Brain microvascular endothelial cell (primary cell): ENCODE measurements at places on chromosomes 6 and 20.

- DNase-seq, result no peak
These were observed 1372.7 kb upstream of the CITED2 start for GRCh38 chr6:140747114-140747513.

DNA sequence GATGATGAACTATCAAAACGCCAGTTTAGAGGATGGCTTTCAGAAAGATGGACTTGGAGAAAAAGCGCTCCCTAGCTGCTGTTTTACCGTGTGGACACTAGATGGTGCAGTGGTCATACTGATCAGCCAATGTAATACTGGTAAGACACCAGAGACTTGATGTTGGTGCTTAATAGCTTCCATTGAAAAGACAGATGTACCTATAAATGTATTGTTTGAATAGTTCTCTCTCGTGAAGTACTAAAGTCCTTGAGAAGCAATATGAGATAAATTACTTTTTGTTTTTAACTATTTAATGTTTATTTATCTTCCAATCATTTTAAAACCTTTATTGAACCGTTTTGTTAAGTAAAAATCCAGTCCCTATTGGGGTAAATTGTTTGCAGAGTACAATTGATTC, 63.9 kb upstream of the FUCA2 start:
- DNase-seq, result peak; percentile 76

GRCh38 chr6:138454981-138455706, 44.1 kb downstream of the NHSL1 start:
- no peak for DNase-seq

- DNase-seq, result no peak
These were observed 10.6 kb downstream of the PCIF1 start for GRCh38 chr20:45944965-45945677.

DNA sequence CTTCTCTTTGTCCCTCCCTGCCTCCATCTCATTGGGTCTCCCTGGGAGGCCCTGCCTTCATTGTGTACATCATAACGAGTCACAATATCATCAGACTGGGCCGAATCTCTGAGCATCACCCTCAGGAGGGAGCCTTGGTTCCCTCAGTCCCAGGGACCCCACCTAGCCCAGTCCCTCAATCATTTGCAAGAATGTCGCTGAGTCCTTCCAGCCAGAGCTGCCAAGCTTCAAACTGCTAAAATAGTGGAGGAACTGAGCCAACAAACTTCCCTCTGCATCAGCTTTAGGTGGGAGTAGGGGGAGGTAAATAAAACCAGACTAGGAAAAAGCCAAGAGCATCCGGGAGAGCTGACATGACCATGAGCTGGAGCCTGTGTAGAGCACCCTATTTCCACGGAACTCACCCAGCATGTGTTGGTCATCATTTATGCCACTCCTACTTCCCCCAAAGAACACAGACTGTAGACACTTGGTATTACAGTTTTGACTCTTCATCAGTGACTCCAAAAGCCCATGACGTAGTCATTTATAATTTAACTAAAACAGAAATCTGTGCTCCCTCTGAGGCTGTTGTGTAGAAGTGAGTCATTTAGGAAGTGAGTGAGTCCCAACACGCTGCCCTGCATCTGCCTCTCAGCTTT, 28.8 kb upstream of the IL17A start:
- peak; percentile 1 for DNase-seq

DNA sequence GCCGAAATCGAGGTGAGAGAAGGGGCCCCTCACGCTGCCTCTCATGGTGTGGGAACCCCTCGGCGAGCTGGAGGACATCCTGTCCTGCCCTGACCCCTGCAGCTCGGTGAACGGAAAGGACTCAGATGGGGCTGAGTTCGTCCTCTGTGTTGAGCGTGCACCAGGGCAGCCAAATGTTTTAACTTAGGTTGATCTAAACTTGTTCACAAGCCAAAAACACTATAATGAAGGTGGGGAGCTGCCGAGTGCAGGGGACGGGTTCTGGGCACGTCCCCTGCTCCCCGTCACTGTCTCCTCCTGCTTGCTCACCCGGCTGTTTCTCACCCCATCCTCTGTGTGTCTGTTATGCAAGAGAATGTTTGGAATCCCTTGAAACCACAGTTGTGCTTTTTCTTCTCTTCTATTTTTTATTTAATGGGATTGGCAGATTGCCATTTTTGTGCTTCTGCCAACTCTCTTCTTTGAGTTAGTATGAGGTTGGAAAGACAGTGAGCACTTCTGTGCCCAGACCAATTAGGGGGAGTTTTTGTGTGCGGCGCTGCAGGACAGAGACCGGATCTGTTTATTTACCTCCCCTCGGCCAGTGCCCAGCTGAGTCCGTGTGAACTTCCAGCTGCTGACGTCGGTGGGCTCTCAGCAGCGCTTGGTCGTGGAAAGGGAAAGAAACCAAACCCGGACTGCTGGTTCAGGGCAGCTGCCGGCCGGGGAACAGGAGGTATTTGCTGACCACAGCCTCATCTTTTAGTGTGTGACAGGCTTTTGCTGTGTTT, 158.1 kb downstream of the DTNBP1 start:
- peak; percentile 94 for DNase-seq

GRCh38 chr20:31355981-31356380, 12.4 kb upstream of the DEFB118 start:
- peak; percentile 1 for DNase-seq

DNA sequence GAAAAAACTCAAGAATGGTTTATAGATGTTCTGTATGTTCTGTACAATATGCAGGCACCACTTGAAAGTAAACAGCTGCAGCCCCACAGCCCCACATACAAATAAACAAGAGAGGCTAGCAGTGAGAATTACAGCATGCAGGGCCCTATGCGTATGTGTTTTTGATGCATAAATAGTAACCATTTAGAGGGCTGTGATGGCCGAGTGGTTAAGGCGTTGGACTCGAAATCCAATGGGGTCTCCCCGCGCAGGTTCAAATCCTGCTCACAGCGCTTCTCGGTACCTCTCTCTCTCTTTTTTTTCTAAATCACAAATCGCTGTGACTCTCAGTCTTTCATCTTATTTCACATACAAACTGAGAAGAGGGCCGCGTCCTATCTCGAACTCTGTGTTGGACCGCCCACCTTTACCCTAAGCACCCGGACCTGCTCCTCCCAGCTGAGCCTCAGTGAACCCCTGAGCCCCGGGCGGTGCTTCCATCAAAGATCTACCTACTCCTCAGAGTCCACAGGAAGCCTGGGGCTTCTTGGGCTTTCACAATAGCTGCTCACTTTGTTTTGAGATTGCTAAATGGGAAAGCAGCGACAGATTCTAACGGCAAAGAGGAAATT, 37.7 kb upstream of the PRSS16 start:
- peak; percentile 21 for DNase-seq

- no peak for DNase-seq
These were observed 155.9 kb downstream of the NFATC2 start for GRCh38 chr20:51386586-51386985.

GRCh38 chr6:112802144-112802543, 455.0 kb downstream of the RFPL4B start:
- DNase-seq, result peak; percentile 59

DNA sequence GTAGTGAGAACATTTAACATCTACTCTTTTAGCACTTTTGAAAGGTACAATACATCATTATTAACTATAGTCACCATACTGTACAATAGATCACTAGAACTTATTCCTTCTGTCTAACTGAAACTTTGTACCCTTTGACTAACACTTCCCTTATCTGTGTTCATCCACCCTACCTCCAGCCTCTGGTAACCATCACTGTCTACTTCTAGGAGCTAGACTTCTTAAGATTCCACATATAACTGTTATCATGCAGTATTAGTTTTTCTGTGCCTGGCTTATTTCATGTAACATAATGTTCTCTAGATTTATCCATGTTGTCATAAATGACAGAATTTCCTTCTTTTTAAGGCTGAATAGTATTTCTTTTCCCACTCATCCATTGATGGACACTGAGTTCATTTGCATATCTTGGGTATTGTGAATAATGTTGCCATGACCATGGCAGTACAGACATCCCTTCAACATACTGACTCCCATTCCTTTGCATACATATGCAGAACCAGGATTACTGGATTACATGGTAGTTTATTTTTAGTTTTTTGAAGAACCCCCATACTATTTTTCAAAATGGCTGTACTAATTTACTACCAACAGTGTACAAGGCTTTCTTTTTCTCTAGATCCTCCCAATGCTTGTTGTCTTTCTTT, 135.7 kb downstream of the MOXD1 start:
- no peak for DNase-seq

GRCh38 chr6:92806254-92806653, 613.1 kb downstream of the EPHA7 start:
- DNase-seq, result no peak

DNA sequence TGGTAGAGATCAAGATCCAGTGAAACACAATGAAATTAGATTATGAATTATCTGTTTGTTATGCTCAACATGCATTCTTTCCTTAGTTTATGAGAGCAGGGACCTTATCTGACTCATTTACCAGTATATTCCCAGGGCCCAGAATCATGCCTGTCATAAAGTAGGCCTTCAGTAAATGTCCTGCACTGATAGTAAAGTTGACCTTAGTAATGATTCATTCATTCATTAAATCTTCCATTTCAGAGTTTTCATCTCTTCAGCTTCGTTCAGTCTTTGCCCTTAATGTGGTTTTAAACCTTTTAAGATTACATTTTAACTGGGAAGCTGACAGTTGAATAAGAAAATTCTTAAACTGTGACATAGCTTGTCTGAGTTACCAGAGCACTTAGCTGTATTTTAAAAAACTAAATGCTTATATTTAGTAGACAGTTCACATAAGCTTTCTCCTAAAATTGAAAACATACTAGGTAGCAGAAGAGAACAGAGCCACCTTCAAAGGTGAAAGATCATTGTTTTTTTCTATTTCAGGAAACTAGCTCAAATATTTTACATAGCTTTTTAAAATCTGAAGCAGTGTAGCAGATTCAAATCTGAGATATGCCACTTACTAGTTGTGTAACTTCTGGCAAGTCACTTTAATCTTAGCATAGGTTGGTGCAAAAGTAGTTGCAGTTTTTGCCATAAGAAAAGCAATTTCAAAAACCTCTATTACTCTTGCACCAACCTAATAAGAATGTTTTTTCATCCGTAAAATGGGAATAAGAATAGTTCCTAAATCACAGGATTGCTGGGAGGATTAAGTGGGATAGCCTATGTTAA, 41.4 kb downstream of the MCM8 start:
- peak; percentile 50 for DNase-seq

- DNase-seq, result no peak
These were observed 1268.8 kb downstream of the EPHA7 start for GRCh38 chr6:92150553-92150952.

DNA sequence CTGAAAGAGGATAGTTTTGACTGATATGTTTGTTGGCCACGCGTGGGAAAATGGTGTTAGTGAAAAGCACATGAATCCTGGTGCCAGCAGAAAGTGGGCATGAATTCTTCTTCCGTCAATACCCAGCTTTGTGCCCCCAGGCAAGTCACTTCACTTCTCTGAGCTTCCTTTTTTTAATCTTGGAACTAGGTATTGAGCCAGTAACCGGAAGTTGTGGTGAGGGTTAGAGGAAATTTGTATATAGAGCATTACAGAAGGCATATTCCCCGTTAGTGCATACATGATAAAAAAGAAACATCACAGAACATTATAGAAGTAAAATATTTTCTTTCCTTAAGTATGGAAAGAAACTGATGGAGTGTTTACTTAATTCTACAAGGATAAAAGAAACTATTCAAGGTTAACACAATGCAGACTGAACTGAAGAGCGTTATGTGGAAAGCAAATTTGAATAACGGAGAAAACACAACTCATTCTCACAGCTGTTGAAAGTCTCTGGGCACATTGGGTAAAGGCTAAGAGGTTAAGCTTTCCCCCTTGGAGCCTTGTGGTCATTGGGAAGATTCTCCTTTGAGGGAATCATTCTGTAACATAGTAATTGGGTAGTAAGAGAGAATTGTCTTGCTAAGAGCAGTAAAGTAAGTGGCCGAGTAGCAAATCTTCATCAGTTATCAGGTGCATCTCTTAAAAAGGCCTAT, 223.1 kb downstream of the BCAS1 start:
- DNase-seq, result no peak

- no peak for DNase-seq
These were observed 1513.7 kb downstream of the GRIK2 start for GRCh38 chr6:102907181-102907580.

DNA sequence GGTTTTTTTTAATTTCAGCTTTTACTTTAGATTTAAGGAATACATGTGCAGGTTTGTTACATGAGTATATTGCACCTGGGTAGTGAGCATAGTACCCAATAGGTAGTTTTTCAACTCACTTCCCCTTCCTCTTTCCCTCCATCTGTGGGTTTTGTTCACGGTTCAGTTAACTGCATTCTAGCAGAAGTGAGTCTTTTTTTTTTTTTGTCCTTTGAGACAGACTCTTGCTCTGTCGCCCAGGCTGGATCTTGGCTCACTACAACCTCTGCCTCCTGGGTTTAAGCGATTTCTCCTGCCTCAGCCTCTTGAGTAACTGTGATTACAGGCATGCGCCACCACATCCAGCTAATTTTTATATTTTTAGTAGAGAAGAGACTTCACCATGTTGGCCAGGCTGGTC, 8.7 kb downstream of the UBR2 start:
- no peak for DNase-seq

GRCh38 chr6:10458287-10458686, 43.4 kb upstream of the TFAP2A start:
- no peak for DNase-seq

DNA sequence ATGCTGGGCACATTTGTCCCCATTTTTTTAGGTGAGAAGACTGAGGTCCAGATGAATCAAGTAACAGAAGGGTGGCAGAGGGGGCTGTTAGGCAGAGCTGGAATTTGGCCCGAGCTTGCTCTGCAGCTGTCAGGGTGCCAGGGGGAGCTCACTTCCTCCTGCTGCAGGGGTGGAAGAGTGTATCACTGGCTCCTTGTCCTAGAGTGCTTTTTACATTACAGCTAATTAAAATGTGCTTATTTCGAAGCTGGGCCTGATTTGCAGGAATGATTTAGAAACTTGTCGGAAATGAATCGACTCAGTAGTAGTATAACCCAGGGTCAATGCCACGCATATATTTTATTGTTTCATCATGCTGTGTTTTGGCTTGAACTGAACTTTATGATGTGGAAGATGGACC, 11.1 kb downstream of the TOX2 start:
- DNase-seq, result no peak

DNA sequence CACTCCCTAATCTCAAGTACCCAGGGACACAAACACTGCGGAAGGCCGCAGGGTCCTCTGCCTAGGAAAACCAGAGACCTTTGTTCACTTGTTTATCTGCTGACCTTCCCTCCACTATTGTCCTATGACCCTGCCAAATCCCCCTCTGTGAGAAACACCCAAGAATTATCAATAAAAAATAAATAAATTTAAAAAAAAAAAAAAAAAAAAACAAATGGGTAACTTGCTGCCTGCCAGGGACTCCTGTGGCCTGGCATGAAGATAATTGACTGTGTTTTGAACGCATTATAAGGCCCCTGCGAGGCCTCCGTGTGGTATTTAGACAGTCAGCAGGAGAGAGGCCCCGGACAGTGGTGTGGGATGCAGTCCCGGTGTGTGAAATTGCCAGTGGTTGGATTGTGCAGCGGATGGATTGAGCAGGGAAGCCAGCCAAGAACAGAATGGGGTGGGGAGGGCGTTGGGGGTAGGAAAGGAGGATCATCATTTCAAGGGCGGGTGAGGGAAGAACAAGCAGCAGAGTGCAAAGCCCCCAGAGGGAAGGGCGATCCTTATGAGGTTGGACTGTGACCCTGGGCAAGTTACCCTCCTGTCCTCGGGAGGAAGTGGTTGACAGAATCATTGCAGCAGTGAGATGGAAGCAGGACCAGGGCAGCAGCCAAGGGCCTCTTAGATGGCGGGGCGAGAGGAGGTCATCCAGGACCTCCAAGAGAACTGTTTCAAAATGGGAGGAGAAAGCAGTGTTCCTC, 43.3 kb downstream of the PPARD start:
- no peak for DNase-seq
